ENCODE measurements at places on chromosomes 3 and 15. TPM values are rescaled to one million over a fixed set of nuclear protein-coding genes. Genes with fewer than 3 reads are reported as not detected.

The CMSS1 gene
- 31.0 TPM for total RNA-seq

The SLC30A4 gene
- total RNA-seq, result 10.2 TPM

The CLDN1 gene
- 1.8 TPM for total RNA-seq

The IL17RC gene
- 33.8 TPM for total RNA-seq

The PPP1R14D gene
- total RNA-seq, result not detected
